Posterior vena cava (tissue), 2 donors: ENCODE measurements at places on chromosomes 11 and 22. TPM values are rescaled to one million over a fixed set of nuclear protein-coding genes. Genes with fewer than 3 reads are reported as not detected.

The SCN2B gene
- total RNA-seq, result 1.4 TPM

The SPECC1L gene
- total RNA-seq, result 80.1 TPM

The SLC15A3 gene
- 27.4 TPM for total RNA-seq

The BCO2 gene
- 3.8 TPM for total RNA-seq

The SCUBE1 gene
- 1.1 TPM for total RNA-seq

The IFITM10 gene
- total RNA-seq, result 1.4 TPM

The PACS1 gene
- total RNA-seq, result 65.1 TPM

The NNMT gene
- total RNA-seq, result 631 TPM

The NRGN gene
- 5.1 TPM for total RNA-seq

The KRTAP5-1 gene
- total RNA-seq, result not detected

The SCO2 gene
- total RNA-seq, result not detected

The SERHL2 gene
- 1.3 TPM for total RNA-seq

The EIF3F gene
- total RNA-seq, result 138 TPM

The KCNQ1 gene
- 7.2 TPM for total RNA-seq

The CCDC116 gene
- total RNA-seq, result 0.23 TPM

The SHANK3 gene
- total RNA-seq, result 34.4 TPM

The CASP5 gene
- total RNA-seq, result 0.24 TPM

The SLC5A4 gene
- total RNA-seq, result 0.32 TPM

The SOX6 gene
- total RNA-seq, result 8.1 TPM

The REXO2 gene
- total RNA-seq, result 104 TPM

The NXPE4 gene
- not detected for total RNA-seq

The OR5B21 gene
- total RNA-seq, result not detected

The FBXO3 gene
- 29.4 TPM for total RNA-seq

The ACTN3 gene
- total RNA-seq, result 0.14 TPM

The SPI1 gene
- total RNA-seq, result 27.7 TPM

The OR51B2 gene
- total RNA-seq, result not detected
